ENCODE measurements at places on chromosomes 1 and 21.

GRCh38 chr1:15173863-15174614, 20.5 kb downstream of the TMEM51 start:
- no peak for DNase-seq

- DNase-seq: no peak
Measured at GRCh38 chr1:159177272-159177907, 6.0 kb downstream of the CADM3 start.

GRCh38 chr1:173937062-173937461, 19.9 kb upstream of the SERPINC1 start:
- no peak for DNase-seq

DNA sequence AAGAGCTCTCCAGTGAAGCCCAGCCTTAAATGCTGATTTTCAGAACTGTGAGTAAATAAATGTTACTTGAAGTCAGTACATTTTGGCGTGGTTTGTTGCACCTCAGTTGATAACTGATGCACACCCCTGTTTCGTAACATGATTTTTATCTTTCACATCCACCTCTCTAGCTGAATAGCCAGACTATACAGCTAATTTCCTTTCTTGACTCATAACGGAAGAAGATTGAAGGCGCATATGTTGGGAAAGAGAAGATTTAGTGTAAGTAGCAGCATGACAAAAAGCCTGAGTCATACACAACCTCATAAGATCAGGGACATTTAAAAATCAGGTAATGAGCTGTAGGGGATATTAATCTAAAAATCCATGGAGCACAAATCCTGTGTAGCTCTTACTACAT, 716.2 kb upstream of the ZP4 start:
- no peak for DNase-seq

- DNase-seq: no peak
Measured at GRCh38 chr1:236858165-236858564, 63.1 kb downstream of the MTR start.

GRCh38 chr1:208110296-208110695, 133.9 kb downstream of the PLXNA2 start:
- DNase-seq: no peak

GRCh38 chr1:91924146-91924545, 25.1 kb upstream of the BRDT start:
- DNase-seq: no peak

- DNase-seq: no peak
Measured at GRCh38 chr1:29417147-29417858, 181.0 kb downstream of the PTPRU start.

DNA sequence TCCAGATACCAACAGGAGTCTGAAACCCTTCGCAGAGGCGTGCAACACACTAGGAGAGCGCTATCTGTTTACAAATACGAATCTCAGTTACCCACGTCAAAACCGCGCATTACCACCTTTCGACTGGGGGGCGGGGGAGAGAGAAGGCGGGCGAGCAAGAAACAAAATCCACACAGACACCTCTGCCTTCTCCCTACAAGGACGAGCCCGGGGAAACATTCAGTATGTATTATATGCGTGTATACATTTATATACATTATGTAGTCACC, 722 bp downstream of the TUT4 start:
- peak; percentile 81 for DNase-seq

GRCh38 chr1:7928247-7928646, 12.4 kb downstream of the TNFRSF9 start:
- DNase-seq: no peak

DNA sequence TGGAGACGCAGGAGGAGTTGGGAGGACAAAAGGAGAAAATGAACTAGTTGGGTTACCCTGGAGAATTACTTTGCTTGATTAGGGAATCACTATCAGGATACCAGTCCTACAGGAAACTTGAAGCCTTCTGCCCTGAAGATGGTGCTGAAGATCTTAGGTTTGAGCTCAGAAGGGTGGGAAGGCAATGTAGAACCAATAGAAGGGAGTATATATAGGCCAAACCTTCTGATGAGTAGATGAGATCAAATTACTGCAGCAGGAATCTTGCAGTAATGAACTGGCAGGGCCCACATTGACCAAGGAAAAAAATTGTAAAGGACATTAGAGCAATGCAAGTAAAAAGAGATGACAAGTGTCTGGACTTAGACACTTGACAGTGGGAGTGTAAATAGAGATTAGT, 116.3 kb upstream of the CACYBP start:
- DNase-seq: no peak

DNA sequence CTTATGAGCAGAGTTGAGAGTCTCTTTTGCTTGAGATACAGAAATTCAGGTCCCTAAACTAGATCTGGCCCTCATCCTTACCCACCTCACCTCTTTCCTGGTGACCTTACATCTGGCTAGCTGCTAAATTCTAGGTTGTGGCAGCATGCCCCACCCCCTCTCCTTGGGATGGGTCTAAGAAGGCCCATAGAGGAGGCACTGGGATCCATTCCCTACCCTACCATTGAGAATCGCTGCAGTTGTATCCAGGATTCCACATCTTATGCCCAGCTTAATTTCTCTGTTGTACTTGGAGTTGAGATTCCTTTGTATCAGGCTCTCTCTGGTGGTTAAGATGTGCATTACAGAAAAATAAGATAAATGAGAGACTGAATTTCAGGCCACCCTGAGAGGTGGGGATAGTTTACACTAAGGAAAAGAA, 9.5 kb upstream of the TMEM39B start:
- DNase-seq: no peak

DNA sequence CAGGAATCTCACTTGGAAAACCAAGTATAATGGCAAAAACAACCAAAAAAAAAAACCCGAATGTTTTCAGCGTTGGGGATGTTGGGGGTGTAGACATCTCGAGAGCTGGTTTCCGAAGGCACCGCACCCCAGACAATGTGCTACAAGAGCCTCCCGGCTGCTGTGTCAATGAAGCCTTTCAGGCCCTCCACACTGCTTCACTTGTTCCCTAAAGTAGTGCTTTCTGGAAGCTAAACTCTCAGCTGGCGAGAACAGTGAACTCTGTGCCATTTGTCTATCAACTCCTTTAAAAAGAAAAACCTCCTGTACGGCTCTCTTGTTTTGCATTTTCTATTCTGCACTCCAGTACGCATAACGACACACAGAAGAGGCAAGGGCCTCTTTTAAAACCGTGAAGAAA, 32.5 kb downstream of the PLEKHO1 start:
- DNase-seq: no peak

DNA sequence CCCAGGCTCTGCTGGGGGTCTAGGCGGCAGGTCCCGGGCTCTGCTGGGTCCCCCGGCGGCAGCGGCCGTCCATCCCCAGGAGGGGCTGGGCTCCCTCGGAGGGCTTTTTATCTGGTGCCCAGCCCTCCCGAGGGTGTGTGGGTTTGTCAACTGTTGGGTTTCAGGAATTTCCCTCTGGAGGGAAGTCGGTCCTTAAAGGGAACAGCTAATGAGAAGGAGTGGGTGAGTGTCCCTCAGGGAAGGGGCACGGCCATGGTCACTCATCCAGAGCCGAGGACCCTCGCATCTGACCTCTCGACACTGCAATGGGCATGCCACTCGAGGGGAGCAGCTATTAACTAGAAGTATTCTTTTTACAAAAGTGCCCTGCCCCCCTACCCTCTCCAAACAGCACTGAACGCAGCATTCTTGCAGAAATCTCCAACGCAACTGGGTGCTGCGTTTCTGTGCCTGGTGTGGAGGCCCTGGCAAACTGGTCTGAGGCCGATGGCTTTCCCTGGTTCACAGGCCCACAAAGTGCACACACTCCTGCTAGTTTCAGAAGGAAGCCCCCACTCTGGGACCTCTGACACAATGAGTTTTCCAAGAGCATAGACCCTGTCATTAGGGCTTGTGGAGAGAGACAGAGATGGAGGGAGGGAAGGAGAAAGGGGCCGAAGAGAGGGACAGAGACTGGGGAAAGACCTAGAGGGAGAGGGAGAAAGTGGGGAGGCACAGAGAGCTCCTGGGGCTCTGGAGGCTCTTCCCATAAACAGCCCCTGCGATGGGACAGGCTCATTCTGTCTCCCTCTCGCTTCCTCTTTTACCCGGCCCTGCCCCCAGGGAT, 1.0 kb upstream of the TSPEAR start:
- no peak for DNase-seq

DNA sequence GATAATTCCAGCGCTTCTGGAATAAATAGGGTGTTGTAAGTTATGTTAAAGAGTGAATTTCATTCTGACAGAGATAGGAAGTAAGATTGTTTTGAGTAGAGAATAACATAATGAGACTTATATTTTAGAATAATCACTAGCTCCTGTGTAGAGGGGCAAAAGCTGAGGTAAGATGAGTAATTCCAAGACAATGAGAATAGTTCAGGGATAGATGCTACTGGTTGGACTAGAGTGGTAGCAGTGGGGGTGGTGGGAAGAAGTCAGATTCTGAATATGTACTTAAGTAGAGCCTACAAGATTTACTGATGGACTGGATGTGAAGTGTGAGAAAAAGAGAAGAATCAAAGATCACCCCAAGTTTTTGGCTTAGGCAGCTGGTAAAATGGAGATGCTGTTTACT, 23.3 kb upstream of the MOV10 start:
- no peak for DNase-seq

GRCh38 chr1:85638412-85638811, 57.9 kb downstream of the CCN1 start:
- no peak for DNase-seq

DNA sequence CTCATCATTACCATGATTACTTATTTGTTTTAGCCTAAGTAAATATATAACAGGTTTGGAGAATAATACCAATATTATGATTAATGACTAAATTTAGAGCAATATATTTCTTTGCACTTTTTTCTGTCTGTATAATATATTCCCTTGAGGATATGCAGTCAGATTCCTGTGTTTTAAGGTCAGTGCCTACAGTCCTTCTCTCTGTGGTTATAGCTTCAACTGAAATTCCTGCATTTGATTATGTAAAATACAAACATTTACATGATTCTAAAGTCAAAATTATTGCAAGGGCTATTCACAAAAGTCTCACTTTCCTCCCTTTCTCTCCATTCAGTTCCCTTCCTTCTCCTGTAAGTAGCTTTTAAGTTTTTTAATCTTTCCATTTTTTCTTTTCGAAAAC, 142.9 kb upstream of the COL6A1 start:
- no peak for DNase-seq

DNA sequence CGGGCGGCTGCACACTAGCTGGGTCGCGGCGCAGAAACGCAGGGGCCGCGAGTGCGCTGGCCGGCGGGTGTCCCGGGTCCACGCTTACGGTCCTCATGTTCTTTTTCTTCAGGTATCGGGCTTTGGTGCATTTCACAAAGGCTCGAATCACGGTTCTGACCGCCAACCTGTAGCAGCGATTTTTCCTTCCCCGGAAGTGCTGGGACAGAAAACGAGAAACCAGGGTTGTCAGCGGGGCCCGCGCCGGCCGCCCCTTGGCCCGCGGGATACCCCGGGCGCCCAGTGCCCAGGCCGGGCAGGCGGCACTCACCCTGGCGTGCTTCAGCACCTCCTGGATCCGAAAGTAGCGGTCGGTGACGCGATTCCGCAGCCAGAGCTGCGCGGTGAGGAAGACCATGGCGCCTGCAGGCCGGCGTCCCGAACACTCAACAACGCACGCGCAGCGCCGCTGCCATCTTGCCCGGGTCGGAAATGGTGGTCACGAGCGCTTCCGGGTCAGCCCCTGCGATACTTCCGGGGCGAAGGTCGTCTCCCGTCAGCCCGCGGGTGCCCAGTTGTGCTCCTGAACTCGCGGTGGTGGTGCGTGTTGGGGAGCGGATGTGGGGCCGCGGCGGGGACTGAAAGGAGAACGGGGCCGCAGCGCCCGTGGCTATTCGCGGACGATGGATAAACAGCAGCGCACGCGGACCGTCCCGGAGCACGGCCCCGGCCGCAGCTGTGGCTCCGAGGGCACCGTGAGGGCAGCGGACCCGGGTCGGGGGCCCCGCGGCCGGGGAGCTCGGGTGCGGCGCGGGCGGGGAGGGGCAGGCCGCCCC, at the start of gene MRPL20:
Gene MRPL20 (minus strand): TSS at position 473 of the 815 bp plus-strand sequence. CDS start 76 bp downstream, at position 397.
- peak; percentile 97 for DNase-seq

GRCh38 chr1:190494451-190494850, 16.8 kb upstream of the BRINP3 start:
- no peak for DNase-seq

- DNase-seq: no peak
Measured at GRCh38 chr21:15729346-15729673, 472 bp upstream of the USP25 start.

- DNase-seq: no peak
Measured at GRCh38 chr1:169326956-169327268, 40.7 kb downstream of the NME7 start.

- DNase-seq: no peak
Measured at GRCh38 chr1:116474921-116475849, 95.6 kb downstream of the CD58 start.

DNA sequence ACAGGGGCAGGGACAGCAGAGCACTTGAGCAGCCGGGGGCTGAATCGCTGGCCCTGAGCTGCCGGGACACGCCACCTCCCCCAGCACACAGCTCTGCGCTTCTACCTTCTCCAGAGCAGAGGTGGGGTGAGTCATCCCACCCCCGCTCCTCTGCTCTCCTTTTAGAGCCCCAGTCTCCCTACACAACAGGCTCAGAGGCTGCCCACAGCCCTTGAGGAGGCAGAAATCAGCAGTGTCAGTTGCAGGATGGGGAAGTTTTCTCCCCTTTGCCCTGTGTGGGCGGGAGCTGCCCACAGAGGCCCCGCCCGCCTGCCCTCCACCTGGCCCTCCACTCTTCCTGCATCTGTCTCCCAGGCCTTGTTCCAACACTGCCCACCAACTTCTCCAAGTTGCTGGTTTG, 94.6 kb downstream of the STUM start:
- peak; percentile 79 for DNase-seq

GRCh38 chr1:19365721-19366120, 53.6 kb downstream of the SLC66A1 start:
- DNase-seq: no peak

- no peak for DNase-seq
Measured at GRCh38 chr1:222251847-222252246, 296.1 kb downstream of the HHIPL2 start.

- no peak for DNase-seq
Measured at GRCh38 chr1:27778056-27778455, 5.0 kb downstream of the STX12 start.

- DNase-seq: no peak
Measured at GRCh38 chr21:28177124-28177523, 815.6 kb downstream of the LTN1 start.

- DNase-seq: peak; percentile 21
Measured at GRCh38 chr1:116374353-116375147, 1.5 kb downstream of the ATP1A1 start.
